ENCODE measurements at places on chromosomes 16 and 17.

- DNase-seq = no peak
Observed at GRCh38 chr17:36869856-36870719, 67.2 kb upstream of the LHX1 start.

DNA sequence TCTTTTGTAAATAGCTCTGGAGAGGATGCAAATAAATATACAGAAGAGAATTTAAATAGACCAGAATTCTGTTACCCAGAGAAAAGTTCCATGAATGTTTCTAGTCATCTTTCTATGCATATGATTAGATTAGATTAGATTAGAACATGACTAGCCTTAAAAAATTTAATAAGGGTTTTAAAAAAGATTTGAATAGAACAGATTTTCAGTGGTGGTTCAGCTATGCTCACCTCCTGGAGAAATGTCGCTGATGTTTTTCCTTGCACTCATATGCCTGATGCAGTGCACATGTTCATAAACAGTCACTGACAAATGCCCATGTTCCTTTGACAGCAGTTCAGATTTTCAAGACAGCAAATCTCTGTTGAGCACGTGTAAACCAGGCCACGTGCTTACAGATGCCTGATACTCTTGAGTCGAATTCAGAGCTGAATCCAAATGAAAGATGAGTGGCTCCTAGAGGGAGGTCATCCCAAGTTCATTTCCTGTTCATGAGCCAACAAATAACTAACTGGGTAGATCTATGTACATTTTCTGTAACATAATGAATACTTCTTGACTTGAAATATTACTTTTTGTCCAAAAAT lies 19.9 kb upstream of the RAB11FIP4 start:
- peak; percentile 20 for DNase-seq

GRCh38 chr17:301681-302299 lies 50.8 kb downstream of the RPH3AL start:
- DNase-seq = no peak

- DNase-seq = no peak
Observed at GRCh38 chr16:68907781-68908181, 64.5 kb downstream of the TANGO6 start.

DNA sequence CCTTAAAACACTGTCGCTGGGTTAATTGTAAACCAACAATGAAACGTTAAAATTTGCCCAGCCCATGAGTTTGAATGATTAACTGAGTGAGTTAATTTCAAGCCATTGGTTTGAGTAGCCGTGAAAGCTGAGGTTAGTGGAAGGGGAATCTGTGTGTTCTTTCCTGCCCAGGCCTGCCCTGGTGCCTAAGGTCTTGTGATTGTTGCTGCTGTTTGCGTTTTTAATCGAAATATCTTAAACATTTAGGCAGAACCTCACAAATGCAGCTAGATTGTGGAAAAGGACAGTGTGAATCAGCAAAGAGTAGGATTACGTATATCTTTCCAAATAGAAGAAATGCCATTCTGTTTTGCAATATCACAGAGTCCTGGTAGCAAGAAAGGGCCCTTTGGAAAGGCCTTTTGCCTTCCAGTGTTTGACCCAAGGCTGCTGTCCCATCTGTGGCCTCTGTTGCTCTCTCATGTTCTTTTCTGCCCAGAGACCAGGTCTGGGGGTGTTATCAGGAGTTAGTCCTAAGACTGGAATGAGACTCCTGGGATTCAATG lies 113.8 kb downstream of the MSI2 start:
- no peak for DNase-seq

DNA sequence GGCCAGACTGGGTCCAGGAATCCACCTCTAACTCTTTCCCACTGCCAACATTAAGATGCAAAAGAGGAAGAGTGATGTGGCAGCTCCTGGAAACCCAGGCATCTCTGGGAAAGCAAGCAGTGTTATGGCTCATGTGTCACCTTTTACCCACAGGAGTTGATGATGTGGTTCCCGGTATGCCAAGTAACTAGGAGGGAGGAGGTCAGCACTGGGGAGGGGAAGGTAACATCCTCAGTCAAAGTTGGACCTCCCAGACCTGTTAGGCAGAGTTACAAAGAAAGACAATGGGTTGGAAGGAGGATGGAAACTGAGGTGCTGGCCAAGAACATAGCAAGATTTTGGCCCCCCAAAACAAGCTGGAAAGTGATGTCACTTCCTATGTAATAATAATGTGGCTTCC lies 11.4 kb downstream of the KRABD2 start:
- DNase-seq = no peak

DNA sequence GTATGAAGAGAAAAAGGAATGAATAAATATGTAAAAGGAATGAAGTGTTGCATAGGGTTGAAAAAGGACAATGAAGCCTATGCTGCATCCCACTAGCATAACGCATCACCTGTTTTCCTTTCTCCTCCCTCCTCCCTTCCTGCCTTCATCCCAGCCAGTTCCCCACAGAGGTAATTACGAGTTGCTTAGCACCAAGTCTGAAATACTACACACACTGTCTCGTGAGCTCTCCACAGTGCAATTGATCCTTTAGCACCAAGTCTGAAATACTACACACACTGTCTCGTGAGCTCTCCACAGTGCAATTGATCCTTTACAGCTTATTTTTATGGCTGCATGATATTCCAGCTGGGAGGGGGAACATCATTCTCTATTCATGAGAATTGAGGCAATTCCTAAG lies 1.1 kb upstream of the DRC7 start:
- no peak for DNase-seq

- DNase-seq = no peak
Observed at GRCh38 chr17:76707985-76708807, 2.6 kb downstream of the MXRA7 start.
